ENCODE measurements at places on chromosomes 4 and X. TPM values are rescaled to one million over a fixed set of nuclear protein-coding genes. Genes with fewer than 3 reads are reported as not detected.

The TMSB15C gene
- 0.15 TPM for polyA plus RNA-seq

The CHRNA9 gene
- polyA plus RNA-seq = not detected

The MAGEA9B gene
- not detected for polyA plus RNA-seq

- DNase-seq = no peak
Measured at GRCh38 chr4:182369211-182369610, 126.0 kb downstream of the TENM3 start.

DNA sequence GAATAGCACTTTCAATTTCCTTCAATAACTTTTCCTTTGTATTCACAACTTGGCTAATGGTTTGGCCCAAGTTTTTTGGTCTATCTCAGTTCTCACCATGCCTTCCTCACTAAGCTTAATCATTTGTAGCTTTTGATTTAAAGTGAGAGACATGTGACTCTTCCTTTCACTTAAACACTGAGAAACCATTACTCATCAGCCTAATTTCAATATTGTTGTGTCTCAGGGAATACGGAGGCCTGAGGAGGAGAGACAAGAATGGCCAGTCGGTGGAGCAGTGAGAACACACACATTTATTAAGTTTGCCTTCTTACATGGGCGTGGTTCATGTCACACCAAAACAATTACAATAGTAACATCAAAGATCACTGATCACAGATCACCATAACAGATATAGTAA is 56.7 kb downstream of the TSPAN5 start:
- no peak for DNase-seq
